ENCODE measurements at places on chromosomes 5 and 9. TPM values are rescaled to one million over a fixed set of nuclear protein-coding genes. Genes with fewer than 3 reads are reported as not detected.

Gene SOHLH1
- not detected for total RNA-seq

DNA sequence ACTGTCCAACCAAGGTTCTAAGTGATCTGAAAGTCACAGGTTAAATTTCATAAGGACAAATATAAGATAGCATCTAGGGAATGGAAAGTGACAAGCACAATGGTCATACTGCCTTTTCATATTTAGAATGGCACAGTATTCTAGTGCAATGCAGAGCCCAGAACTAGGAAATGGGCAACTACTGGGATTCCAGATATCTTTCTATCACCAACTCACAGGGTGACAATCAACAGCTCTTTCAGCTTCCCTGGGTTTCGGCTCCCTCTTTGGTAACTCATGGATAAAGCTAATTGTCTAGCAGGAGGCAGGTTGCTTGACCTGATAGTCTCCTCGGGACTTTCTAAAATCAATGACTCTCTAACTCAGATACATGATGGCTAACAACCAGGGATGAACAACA, 60.4 kb downstream of the NR3C1 start:
- no peaks in the 10 kb centered on the region for H3K27me3 ChIP-seq
- no peak for DNase-seq
- no peak overlapping the region for H3K27ac ChIP-seq
- H3K4me3 ChIP-seq, result no peak overlapping the region
- peaks cover 11% of the 10 kb centered on the region for H3K4me1 ChIP-seq
- peaks cover 5% of the 10 kb centered on the region for H3K36me3 ChIP-seq

DNA sequence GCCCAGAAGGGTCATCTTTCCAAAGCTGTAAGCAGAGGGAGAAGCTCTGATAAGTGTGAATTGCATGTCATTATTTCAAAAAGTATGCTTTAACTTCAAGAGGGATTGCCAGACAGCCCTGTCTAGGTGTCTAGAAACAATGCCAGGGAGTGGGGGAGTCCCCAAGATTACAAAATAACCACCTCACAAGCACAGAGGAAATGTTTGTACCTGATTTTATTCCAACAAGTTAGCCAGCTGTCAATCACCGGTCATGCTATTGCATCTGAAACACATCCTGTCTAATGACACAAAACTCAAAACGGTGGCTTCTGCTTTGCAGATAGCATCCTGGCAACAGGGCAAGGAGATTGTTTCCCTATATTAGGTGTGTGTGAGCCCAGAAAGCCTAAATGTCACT, 154.2 kb upstream of the WWC1 start:
- H3K4me3 ChIP-seq, result no peak overlapping the region
- no peaks in the 10 kb centered on the region for H3K4me1 ChIP-seq
- H3K27ac ChIP-seq, result no peak overlapping the region
- H3K27me3 ChIP-seq, result no peaks in the 10 kb centered on the region

- no peaks in the 10 kb centered on the region for H3K36me3 ChIP-seq
- H3K4me1 ChIP-seq, result no peaks in the 10 kb centered on the region
- no peak overlapping the region for H3K27ac ChIP-seq
- no peak for DNase-seq
Measured at GRCh38 chr9:14961372-14962068, 51.3 kb upstream of the FREM1 start.

GRCh38 chr9:20480249-20480648, 142.1 kb downstream of the MLLT3 start:
- no peaks in the 10 kb centered on the region for H3K4me1 ChIP-seq
- no peaks in the 10 kb centered on the region for H3K27me3 ChIP-seq
